ENCODE measurements at places on chromosomes 2 and 18.

- no peak for DNase-seq
Observed at GRCh38 chr18:36650906-36651305, 177.9 kb downstream of the TPGS2 start.

GRCh38 chr2:232515639-232516038 lies 4.5 kb upstream of the PRSS56 start:
- DNase-seq, result no peak

GRCh38 chr2:170846314-170846713 lies 29.6 kb downstream of the GAD1 start:
- DNase-seq, result no peak

GRCh38 chr18:47346016-47346415 lies 94.6 kb upstream of the SKOR2 start:
- DNase-seq, result no peak

DNA sequence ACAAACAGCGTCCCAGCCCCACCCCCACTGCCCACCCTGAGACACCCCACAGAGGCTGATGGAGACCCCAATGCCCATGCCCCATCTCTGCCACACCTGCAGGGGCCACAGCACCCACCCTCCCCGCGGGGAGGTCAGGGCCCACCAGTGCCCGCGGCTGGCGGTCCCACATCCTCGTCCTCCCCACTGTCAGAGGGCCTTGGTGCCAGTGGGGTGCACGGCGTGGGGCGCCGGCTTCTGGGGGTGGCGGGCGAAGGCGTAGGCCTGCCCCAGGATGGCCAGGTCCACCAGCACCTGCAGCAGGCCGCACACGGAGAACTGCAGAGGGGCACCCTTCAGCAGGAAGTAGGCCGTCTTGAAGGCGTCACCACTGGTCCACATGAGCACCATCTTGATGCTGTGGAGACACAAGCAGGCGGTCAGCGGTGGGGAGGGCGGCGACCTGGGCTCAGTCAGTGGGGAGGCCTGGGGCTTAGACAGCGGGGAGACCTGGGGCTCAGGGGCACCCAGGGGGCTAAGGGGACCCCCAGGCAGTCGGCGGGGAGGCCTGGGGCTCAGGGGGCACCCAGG lies 47.6 kb downstream of the SLC66A2 start:
- no peak for DNase-seq

DNA sequence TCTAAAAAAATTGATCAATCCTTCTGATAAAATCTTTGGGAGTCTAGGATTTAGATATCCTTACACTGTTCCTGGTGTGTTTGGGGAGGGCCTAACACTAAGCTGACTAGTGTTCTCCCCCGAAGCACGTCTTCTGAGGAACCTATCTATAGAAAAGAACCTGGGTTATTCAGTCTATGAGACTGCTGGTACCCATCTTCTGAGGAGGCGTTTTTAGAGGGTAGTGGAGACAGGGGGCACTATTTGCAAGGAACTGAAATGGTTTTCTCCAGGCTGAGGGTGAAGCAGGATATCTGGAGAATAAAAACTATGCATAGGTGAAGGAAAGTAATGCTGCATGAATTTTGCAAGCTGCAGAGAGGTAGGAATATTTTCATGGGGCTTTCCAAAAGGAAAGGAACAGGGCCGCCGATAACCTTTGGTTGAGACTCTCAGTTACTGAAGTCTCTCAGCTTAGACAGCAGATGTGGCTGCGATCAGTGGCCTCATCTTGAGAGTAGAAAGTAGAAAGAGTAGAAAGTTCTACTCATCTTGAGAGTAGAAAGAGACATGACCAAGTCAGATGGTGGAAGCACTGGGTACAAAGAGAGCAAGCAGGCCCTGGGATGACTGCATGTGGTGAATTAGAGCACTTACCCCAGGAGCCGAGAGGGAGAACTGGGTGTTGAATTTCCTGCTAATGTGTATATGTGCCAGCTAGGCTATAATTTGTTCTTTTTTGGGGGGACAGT lies 31.8 kb upstream of the KCNE4 start:
- no peak for DNase-seq

DNA sequence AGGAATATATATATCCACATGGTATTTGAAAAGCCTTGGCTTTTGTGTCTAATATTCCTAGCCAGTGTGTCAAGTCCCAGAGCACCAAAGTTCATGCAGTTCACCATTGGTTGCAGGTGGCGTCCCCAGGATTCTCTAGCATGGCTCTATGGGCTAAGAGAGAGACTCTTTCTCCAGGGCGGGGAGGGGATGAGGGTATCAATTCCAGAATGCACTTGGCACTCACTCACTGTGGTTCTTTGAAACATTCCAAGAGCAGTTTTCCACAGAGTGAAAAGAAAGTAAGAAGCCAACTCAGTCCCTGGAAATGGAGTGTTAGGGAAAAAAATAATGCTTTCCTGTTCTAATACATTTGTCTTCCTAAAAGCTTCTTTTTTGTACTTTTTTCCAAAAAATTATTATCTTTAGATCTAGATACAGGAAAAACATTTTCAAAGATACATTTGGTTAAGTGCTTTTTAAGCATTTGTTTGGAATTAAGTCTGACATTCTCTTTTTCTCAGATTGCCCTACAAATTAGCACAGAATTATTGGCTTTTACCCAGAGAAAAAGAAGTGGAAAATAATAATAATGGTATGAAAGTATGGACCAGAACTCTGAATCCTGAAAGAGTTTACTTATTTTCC lies 239.9 kb downstream of the PAX3 start:
- DNase-seq, result no peak

DNA sequence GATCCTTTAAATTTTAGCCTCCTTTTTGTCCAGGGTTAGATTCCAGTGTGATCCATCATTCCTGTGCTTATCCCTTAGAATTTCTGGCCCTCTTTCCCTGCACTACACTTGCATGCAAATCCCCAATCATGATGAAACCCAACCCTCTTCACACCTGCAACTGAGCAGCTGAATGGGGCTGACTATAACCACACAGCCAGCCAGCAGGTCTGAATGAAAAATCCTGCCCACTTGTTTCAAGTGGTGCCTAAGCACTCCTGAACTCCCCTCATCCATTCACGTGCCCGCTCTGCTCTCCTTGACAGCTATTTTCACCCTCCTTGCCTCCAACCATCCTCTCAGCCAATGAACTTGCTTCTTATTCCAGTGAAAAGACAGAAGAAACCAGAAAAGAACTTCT lies 80.5 kb upstream of the AFF3 start:
- DNase-seq, result no peak

- DNase-seq, result no peak
Observed at GRCh38 chr2:235533616-235534385, 40.0 kb downstream of the AGAP1 start.

- no peak for DNase-seq
Observed at GRCh38 chr2:144405982-144406788, 113.7 kb downstream of the ZEB2 start.

- no peak for DNase-seq
Observed at GRCh38 chr2:32832821-32833220, 113.9 kb upstream of the LTBP1 start.

- no peak for DNase-seq
Observed at GRCh38 chr2:42385225-42385624, 24.2 kb upstream of the COX7A2L start.

DNA sequence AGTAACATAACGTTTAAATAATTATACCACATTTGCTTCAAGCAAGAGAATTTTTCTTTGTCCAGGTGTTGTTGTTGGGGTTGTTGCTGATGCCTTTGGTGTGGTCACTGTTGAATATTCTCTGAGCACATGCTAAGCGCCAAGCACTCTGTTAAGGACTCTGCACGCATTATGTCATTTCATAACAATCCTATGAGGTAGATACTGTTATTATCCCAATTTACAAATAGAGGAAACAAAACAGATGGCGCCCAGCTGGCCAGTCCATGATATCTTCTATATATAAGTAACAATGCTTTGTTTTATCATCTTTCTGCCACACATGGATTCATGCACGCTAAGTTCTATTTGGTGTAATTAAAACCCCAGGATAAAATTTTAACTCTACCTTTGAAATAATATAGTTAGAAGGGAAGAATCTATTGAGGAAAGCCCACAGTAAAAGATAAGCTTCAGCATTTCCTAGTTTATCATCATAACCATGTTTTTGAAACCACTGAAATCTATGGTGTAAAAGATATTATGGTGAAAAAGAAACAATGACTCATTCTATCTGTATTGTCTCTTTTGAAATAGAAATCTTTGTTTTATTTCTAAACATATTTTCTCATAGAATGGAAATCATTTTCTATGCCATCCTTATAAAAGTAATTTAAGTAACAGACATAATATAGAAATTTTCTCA lies 199.7 kb downstream of the PID1 start:
- no peak for DNase-seq

DNA sequence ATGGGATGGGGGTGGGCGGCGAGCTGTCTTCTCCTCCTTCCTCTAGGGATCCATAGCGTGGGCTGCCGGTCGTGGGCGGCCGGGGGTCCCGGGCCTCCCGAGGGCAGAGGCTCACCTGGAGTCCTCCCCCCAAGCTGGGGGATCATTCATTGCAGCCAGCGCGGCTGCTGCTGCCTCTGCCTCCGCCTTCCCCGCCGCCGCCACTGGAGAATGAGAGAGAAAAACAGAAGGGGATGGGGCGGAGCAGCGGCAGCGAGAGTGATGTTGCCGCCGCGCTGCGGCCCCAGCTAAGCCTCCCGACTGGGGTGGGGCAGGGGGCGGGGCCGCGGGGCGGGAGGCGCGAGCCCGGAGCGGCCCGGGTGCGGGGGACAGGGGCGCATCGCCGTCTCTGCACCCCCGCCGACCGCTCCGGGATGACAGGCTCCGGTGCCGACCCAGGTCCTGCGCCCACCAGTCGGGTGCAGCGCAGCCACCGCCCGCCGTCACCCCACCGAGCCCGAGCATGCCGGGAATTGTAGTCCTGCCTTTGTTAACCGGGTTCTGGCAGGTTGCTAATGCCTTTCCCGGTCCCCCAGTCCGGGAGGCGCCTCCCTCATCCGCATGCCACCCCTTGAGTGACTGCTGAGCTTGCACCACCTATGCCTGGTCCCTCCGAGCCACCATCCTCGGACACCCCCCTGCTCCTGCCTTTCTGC lies at the start of gene KIF3C:
Gene KIF3C (minus strand): TSS at position 225 of the 695 bp plus-strand sequence. CDS start 580 bp downstream, outside the sequence.
- peak; percentile 83 for DNase-seq

- no peak for DNase-seq
Observed at GRCh38 chr2:74290066-74290465, 53.1 kb downstream of the SLC4A5 start.

DNA sequence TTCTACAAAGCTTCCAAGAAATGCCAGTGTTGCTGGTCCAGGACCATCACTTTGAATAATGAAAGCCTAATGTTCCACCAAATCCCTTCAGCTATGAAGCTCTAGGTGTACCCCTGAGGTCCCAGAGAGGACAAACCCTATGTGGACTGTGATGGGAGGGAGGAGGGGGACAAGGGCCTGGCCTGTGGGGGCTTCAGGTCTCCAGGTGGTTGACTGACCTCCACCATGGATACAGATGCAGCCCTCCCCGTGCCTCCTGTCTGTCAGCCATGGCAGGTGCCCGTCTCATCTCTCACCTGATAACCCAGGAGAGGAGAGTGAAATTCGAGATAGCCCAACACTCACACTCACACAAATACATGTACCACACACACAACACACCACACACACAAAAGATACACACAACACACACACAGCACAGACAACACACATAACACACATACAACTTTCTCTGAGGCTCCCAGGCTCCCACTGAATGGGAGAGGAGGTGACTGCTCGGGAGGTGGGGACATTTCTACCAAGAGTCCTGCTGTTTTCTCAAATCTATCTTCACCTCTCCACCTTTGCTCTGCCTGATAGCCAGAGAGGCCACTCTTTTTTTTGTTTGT lies 12.8 kb upstream of the RHOB start:
- no peak for DNase-seq

- no peak for DNase-seq
Observed at GRCh38 chr18:76518123-76518859, 23.2 kb upstream of the ZNF516 start.

- DNase-seq, result no peak
Observed at GRCh38 chr2:12032975-12033374, 286.5 kb downstream of the LPIN1 start.

DNA sequence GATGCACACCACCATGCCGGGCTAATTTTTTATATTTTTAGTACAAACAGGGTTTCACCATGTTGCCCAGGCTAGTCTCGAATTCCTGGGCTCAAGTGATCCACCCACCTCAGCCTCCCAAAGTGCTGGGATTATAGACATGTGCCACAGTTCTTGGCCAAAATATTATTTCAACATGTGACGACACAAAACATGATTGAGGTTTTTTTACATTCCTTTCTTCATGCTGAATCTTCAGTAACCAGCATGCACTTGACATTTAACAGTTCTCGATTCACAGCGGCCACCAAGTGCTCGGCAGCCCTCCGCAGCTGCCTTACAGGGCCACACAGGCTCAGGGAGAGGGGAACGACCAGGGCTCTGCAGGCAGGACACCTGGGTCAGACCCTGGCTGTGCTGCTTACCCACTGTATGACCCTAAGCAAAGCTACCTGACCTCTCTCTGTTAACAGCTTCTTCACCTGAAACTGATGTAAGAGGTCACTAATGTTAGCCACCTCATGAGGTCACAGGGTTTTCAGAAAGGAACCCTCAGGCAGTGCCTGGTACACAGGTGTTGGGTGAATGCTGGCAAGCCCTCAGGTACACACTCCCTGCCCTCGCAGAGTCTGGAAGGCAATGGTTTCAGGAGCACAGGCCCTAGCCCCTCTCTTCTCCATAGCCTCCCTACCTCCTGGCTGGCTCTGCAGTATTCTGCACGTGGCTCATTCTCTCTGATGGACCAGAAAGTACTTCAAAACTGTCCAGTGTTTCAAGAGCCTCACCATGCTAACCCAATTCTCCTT lies 25.7 kb downstream of the TUBB6 start:
- DNase-seq, result no peak

- no peak for DNase-seq
Observed at GRCh38 chr18:34223893-34224422, 755 bp downstream of the NOL4 start.

GRCh38 chr18:13394801-13395200 lies 176.2 kb downstream of the LDLRAD4 start:
- no peak for DNase-seq
